ENCODE measurements at places on chromosomes 2 and 18. TPM values are rescaled to one million over a fixed set of nuclear protein-coding genes. Genes with fewer than 3 reads are reported as not detected.

DNA sequence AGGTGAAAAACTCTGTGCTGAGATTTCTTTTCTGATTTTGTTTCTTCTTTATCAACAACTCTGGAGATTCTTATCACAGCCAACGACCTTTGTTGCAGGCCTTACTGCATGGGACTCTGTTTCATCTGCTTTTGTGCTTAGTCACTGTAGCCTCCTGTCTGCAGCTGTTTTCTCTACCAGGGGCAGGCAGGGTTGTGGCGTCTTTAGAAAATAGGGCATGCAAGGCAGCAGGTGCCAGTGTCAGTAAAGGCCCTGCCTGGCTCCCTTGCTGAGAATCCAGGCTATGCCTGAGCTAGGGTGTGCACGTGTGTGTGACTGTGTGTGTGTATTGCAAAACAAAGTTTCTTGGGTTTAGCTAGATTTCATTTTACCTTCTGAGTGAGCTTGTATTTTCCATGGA is 14.6 kb upstream of the SLC9A2 start:
- H3K36me3 ChIP-seq, result no peaks in the 10 kb centered on the region
- no peaks in the 10 kb centered on the region for H3K27me3 ChIP-seq
- H3K27ac ChIP-seq, result no peak overlapping the region

The RTP5 gene
- not detected for total RNA-seq

GRCh38 chr18:12802538-12802937 is 81.5 kb downstream of the PTPN2 start:
- no peak overlapping the region for H3K27ac ChIP-seq
- H3K4me1 ChIP-seq, result no peaks in the 10 kb centered on the region

- H3K4me1 ChIP-seq, result peaks cover 31% of the 10 kb centered on the region
- no peak for DNase-seq
- no peak overlapping the region for H3K4me3 ChIP-seq
- H3K36me3 ChIP-seq, result no peaks in the 10 kb centered on the region
These were observed 96.4 kb downstream of the DTNA start for GRCh38 chr18:34806527-34806926.

GRCh38 chr2:128364441-128364911 is 45.8 kb upstream of the HS6ST1 start:
- no peaks in the 10 kb centered on the region for H3K27me3 ChIP-seq
- H3K36me3 ChIP-seq, result no peaks in the 10 kb centered on the region
- H3K27ac ChIP-seq, result no peak overlapping the region
- DNase-seq, result no peak

The KCNG2 gene
- not detected for total RNA-seq

Data from heart right ventricle (tissue), 16 donors.